GM12891 (cell line): ENCODE measurements at places on chromosomes 11 and 22.

GRCh38 chr11:33930317-33931021, 38.6 kb upstream of the LMO2 start:
- no peak for DNase-seq

- no peak for DNase-seq
Measured at GRCh38 chr11:69601011-69601975, 39.7 kb upstream of the CCND1 start.

DNA sequence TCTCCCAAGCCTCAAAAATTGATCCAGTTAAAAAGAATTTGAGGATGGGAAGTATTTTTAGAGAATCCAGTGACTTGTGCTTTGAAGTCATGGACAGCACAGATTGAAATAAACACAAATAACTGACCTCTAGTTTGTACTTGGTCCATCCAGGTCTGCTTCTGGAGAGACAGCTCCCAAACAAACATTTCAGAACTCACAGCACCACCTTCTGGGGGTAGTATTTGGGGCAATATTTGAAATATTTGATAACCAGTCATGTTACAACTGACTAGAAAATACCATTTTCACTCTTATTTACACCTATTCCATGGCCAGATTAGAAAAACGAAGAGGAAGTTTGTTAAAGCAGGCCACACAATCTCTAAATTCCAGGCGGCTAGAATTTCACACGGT, 56.2 kb downstream of the CTSC start:
- no peak for DNase-seq

DNA sequence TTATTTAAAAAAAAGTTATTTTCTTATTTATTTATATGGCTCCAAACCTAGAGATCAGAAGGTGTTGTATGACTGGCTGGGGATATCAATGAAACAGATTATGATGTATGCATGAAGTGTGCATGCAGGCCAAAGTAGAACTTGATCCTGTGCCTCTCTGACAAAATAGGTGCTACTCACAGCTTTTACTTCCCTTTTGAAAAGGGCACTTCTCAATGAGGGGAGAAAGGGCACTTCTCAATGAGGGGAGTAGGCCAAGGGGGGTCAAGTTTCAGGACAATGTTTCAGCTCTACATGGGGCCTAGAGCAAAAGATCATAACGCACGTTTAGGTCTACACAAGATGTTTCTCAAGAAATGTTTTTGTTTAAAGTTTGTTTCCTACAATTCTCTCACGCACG, 397.5 kb downstream of the ETS1 start:
- DNase-seq, result no peak

- no peak for DNase-seq
Measured at GRCh38 chr11:67390947-67391303, 861 bp upstream of the RAD9A start.

- DNase-seq, result no peak
Measured at GRCh38 chr11:11270236-11270775, 82.7 kb downstream of the CSNK2A3 start.

GRCh38 chr22:32336121-32336603, 21.5 kb upstream of the RFPL3 start:
- no peak for DNase-seq

DNA sequence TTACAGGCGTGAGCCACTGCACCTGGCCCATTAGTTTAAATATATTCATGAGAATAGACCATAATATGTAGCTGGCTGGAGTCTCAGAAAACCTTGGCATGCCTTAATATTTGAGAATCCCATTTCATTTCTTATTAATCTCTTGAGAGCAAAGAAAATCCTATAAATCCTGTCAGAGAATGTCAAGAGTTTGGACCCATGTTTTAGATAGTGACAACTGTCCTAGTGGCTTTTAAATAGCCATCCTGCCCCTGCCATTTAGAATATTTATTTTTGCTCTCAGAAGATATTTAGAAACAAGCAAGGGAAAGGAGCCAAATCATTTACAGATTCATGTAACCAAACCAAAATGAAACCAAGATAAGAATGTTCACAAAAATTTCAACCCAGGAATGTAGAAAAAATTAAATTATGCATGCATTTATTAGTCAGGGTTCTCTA, 107.2 kb downstream of the SWAP70 start:
- DNase-seq, result no peak

GRCh38 chr11:131498631-131499160, 128.3 kb downstream of the NTM start:
- no peak for DNase-seq

DNA sequence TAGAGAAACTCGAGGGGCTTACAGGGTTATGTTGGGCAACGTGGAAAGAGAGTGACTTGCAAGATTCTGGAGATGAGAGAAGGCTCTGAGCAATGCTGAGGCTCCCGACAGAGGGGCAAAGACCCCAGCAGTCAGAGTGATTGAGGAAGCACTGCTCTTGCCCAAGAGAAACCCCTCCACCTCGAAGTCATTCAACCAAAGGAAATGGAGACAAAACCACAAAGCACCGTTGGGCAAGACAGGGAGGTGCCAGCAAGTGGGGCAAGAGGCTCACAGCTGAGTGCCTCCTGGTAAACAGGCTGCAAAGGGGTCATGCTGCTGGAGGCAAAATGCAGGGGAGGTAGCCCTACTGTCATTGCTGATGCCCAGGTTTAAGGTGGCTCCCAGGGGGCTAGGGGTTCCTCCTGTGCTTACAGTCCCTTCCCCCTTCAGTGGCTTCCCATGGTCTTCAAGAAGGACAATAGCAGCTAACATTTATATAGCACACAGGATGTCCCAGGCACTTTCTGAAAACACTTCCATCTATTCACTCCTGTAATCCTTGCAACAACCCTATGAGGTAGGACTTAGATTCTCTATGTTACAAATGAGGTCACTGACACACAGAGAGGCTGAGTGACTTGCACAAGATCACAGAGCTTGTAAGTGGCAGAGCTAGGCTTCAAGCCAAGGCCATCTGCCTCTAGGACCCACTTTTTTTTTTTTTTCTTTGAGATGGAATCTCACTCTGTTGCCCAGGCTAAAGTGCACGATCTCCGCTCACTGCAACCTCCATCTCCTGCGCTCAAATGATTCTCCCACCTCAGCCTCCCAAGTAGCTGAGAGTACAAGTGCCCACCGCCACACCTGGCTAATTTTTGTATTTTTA, 18.1 kb upstream of the MYH9 start:
- no peak for DNase-seq

- no peak for DNase-seq
Measured at GRCh38 chr11:133778161-133778560, 67.2 kb downstream of the SPATA19 start.

- no peak for DNase-seq
Measured at GRCh38 chr11:113932788-113933187, 28.2 kb downstream of the HTR3B start.

DNA sequence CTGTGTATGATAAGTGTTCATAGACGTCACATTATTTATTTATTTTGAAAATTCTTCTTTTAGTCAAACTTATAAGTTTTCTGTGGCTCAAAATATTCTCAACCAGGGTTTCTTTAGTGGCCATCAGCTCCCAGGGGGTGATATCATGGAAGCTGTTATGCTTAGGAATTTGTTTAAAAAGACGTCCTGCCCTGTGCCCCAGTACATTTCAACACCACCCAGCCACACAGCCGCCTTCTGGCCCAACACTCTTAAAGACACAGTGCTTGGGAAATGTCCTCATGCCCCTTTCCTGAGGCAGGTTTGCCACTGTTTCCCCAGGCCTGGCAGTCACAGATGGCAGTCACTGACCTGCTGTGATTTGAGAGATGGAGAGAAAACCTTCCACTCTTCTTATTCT, 19.9 kb downstream of the TSKU start:
- DNase-seq, result no peak

GRCh38 chr11:112388496-112388895, 127.8 kb upstream of the PLET1 start:
- no peak for DNase-seq

DNA sequence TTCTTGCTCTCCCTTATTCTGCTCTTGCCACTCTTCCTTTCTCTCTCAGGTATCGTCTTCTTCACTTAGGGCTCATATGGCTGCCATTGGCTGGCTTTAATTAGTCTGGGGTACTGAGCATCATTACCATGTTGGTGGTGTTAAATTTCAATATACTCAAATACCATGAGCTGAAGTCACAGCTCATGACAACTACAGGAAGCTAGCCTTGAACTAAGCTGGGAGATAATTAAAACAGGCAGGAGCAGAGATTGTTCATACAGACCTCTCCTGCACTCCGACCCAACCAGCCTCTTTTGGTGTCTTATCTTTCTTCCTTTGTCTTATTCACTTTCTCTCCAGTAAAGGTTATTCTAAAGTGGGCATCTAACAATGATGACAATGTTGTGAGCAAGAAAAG, 130.9 kb upstream of the BLID start:
- no peak for DNase-seq

- no peak for DNase-seq
Measured at GRCh38 chr11:120067438-120068113, 70.3 kb downstream of the TRIM29 start.

DNA sequence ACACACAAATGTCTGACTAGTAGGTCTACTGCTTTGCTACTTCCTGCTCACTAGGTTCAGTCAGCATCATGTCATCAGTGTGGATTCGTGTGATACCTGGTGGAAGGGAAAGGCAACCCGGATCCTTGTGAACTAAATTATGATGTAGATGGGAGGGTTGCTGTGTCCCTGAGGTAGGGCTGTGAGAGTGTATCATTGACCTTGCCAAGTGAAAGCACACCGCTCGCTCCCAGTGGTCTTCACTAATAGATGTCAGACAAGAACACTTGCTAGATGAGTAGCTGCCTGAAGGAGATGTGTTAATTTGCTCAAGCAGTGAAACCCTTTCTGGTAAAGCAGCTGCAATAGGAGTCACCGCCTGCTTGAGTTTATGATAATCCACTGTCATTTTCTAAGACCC, 119.4 kb downstream of the WNT7B start:
- DNase-seq, result no peak

- no peak for DNase-seq
Measured at GRCh38 chr11:121231576-121232278, 60.8 kb upstream of the SC5D start.

- no peak for DNase-seq
Measured at GRCh38 chr11:61882879-61883278, 8.5 kb downstream of the FADS3 start.

DNA sequence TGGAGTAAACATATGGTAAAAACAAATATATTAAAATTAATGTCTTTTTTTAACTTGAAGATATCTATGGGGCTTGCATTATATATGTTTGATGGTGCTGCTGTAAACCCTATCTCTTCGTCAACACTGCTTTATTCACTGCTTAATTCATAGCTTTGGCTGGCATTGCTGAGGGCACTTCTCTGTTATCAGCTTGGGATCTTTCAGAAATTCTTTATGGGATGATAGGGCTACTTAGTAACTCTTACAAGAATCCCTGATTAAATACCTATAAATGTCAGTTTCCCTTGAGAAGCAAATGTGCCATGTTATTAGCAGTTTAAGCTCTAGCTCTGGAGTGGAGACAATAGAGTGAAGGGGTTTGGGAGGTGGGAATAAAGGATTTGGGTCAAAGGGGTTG, 112.3 kb downstream of the SWAP70 start:
- no peak for DNase-seq

GRCh38 chr11:35165423-35166368, 26.7 kb downstream of the CD44 start:
- DNase-seq, result peak; percentile 35

- no peak for DNase-seq
Measured at GRCh38 chr22:31611061-31611760, 50.8 kb downstream of the PISD start.

DNA sequence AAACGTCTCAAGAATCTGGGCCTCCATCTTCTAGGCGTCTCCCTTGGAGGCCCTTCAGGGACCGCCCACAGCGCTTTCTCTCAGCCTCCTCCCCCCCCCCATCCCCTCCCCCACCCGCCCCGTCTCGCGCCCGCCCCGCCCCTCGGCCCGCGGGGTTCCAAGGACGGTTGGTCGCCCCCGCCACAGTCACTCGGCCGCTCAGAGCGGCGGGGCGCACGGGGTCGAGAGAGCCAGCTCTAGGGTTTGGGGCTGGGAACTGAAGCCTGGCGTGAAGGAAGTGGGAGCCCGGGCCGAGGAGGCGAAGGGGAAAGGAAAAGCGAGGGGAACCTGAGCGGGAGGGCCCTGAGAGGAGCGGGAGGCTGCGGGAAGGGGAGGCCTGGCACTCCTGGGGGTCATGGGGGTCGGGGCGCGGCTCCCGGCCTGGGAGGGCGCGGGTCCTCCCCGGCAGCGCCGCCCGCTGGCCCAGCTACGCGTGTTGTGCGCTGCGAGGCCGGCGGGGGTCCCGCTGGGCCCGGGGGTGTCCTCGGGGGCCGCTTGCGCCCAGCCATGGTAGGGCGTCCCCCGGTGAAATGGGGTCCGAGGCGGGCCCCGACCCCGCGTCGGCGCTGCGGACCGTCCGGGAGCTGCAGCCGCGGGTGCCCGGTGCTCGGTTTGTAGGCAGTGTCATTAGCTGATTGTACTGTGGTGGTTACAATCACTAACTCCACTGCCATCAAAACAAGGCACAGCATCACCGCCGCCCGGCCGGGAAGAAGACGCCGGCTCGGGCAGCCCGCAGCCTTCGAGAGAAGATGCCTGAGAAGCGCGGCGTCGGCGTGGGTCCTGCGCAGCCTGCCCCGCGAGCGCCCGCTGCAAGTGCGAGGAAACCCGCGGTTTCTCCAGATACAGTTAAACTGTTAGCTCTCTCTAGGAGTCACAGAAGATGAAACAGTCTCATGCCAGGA, at the start of gene BTG4:
BTG4 (minus strand) TSS at position 91 of the 944 bp plus-strand sequence. CDS start 13,610 bp downstream, outside the sequence.
- DNase-seq, result peak; percentile 35

- DNase-seq, result no peak
Measured at GRCh38 chr11:114354076-114354475, 46.2 kb downstream of the C11orf71 start.

DNA sequence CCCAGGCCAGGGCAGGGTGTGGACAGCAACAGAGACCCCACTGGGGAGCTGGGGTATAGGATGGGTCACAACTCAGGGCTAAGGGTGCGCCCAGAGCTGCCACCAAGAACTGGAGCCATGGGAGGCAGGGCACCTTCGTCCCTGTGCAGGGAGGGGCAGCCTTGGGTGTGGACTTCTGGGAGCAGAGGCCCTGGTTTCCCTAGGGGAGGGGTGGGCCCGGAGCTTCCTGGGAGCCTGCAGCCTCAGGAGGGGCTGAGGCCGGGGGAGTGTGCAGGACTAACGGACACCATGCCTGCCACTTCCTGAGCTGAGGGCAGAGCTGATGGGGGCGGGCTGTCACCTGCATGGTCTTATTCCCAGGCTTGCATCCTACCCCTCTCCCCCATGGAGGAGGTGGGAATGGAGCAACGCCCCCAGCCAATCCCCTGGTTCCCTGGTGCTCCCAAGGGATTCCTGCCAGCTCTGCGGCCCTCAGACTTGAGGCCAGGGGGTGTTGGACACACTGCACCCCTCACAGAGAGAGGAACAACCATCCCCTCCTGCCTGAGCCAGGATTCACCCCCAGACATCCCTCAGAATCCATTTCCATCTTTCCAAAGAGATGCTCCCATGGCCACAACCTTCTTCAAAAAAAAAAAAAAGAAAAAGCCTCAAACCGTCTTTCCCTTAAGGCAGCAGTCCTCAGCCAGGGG, 225.7 kb downstream of the CTTN start:
- no peak for DNase-seq

DNA sequence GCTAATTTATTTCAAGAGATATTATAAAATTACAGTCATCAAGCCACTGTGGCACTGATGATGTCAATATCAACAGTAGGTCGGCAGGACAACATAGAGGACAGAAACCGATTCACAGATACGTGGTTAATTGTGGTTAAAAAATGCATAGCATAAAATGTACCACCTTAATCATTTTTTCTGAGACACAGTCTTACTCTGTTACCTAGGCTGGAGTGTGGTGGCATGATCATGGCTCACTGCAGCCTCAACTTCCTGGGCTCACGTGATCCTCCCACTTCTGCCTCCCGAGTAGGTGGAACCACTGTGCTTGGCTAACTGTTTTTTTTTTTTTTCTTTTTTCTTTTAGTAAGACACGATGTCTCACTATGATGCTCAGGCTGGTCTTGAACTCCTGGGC, 21.0 kb upstream of the TOLLIP start:
- DNase-seq, result no peak
